ENCODE measurements at places on chromosomes 1 and 21.
A peak's percentile ranks its signal among the peaks of the same experiment; 100 is the strongest.

DNA sequence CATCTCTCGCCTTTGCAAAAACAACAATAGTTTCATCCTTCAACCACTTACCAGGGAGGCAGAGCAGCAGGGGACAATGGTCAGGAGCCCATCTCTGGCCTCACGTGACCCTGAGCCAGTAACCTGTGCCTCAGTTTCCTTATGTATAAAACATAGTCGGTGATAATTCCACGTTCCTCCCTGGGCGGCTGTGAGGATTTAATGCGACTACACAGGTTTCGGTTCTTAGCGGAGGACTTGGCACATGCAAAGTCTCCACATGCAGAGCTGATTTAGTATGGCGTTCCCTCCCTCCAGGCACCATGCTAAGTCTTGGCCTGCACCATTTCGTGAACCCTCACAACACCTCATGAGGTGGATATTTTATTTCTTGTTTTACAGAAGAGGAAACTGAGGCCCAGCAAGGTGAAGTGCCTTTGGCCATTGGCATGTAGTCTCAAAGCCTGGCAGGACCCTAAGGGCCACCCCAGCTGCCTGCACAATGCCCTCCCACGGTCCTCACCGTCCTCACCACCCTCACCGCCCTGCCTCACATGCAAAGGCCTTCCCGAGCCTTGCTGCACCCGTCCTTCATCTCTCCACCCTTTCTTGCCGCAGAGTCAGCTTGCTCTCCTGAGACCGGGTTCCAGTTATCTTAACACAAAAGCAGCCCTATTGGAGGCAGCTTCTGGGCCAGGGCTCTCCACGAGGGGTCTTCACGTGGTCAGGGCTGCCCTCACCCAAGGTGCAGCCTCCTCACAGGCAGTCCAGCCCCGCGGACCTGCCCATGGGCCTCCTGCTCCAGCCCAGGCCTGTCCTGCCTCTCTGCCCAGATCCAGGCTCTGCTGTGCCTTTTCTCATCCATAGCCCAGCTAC, 48.9 kb downstream of the SYF2 start:
- no peak for DNase-seq

GRCh38 chr1:206742719-206743383, 27.7 kb upstream of the IL19 start:
- DNase-seq: no peak

GRCh38 chr1:230415405-230416132, 10.6 kb downstream of the PGBD5 start:
- no peak for DNase-seq

DNA sequence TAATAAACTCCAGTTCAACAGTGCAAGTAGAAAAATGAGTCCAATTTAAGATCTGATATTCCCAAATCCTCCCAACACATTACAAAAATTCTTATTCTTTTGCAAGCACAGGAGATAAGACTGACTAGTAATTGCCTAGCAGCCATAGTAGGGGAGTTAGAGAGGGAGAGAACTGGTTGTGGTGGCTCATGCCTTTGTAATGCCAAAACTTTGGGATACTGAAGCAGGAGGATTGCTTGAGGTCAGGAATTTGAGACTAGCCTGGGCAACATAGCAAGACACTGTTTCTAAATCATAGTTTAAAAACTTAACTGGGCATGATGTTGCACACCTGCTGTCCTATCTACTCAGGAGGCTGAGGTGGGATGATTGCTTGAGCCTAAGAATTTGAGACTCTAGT, 26.7 kb upstream of the PAPPA2 start:
- DNase-seq: no peak

DNA sequence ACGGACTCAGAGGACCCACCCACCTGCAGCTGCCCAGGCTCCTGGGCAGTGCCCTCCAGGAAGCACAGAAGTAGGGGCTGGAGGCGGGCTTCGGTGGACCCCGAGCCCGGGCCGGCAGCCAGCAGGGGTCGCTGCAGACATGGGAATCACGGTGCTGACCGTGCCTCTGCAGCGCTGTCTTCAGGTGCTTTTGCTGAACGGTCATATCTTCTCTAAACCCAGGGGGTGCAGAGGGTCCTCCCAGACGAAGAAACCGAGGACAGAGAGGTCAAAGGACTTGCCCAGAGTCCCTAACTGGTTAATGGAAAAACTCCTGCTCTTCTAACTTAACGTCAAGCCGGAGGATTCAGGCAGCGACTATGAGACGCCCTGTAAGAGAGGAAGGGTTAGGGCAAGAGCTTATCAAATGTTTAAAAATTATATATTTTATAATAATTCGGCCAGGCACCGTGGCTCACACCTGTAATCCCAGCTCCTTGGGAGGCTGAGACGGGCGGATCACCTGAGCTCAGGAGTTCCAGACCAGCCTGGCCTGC, 21.5 kb upstream of the LEFTY2 start:
- no peak for DNase-seq

DNA sequence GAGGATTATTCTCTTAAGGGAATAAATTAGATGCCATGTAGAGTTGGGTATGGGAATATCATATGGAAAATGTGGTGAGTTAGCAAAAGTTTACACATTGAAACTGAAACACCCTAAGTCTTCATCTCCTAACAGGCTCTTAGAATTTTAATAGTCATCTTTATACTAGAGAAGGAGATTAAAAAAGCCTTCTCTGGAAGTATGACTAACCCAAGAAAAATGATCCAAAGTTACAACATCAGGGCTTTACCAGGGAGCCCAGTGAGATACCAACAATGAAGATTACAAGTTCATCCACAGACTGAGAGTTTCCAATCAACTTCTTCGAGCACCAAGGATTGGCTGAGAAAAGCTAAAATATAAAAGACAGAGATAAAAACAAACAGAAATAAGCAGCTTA, 70.0 kb upstream of the KIAA0040 start:
- DNase-seq: no peak

DNA sequence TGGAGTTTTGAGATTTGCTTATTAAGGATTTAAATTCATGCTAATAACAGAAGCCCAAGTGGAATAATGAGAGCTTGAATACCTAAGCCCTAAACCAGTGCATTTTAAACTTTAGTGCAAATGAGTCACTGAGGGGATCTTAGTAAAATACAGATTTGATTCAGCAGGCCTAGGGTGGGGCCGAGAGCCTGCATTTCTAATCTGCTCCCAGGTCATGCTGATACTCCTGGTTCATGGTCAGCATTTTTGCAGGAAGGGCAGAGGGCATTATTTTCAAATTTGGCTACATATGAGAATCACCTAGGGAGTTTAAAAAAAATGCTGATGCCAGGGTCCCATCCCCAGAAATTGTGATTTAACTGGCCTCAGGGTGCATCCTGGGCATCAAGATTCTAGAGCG, 39.3 kb downstream of the DNTTIP2 start:
- no peak for DNase-seq

- no peak for DNase-seq
These were observed 255.1 kb downstream of the PTPRC start for GRCh38 chr1:198893763-198894444.

- DNase-seq: no peak
These were observed 45.6 kb downstream of the ZBTB18 start for GRCh38 chr1:244096691-244097090.

GRCh38 chr1:93698329-93699048, 16.9 kb upstream of the BCAR3 start:
- DNase-seq: no peak

GRCh38 chr1:36775716-36776115, 258.6 kb downstream of the GRIK3 start:
- no peak for DNase-seq

DNA sequence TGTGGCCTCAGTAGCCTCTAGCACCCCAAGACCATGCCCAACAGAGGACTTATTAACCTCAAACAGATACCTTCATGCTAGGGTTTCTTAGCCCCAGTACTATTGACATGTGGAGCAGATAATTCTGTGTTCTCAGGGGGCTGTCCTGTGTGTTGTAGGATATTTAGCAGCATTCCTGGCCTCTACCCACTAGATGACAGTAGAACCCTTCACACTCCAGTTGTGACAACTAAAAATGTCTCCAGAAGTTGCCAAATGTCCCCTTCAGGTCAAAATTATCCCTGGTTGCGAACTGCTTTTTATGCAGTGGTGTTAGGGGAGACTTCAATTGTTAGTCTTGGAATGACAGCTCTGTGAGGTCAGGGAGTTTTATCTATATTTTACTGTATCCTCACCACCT, 8.1 kb downstream of the KAZN start:
- DNase-seq: no peak

- peak; percentile 57 for DNase-seq
These were observed 2.8 kb downstream of the KCNJ9 start for GRCh38 chr1:160083968-160084770.

Measured in stimulated activated CD4-positive, alpha-beta T cell treated with anti-CD3 and anti-CD28 coated beads, Interleukin-15, amount 100 ng/mL, for 1 hour (primary cell).